ENCODE measurements at places on chromosomes 12 and 14.

DNA sequence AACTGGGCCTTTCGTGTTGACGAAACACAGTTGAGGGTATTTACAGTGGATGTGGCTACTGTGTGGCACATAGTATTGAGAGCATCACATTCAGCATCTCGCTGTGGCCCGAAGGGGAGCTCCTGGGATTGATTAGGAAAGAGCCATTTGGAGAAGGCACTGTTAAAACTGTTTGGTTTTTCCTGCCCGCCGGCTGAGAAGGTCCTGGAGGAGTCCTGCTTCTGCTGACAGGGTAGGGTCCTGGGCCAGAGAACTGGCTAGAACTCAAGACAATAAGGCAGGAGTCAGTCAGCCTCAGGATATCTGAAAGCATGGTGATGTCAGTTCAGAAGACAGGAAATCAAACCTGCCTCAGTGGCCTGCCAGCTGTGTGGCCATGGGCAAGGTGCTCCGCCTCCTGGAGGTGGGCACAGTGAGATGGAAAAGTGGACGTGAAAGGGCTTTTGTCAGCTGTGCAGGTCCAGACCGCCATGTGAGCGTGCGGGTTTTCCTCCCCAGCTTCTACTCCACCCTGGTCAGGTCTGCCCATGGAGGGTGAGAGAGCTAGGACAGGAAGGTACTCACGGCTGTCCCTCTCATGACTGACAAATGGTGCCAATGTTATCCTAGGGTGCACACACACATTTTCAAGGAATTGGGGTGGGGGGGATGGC, 92.3 kb downstream of the NTF3 start:
- no peak for DNase-seq

DNA sequence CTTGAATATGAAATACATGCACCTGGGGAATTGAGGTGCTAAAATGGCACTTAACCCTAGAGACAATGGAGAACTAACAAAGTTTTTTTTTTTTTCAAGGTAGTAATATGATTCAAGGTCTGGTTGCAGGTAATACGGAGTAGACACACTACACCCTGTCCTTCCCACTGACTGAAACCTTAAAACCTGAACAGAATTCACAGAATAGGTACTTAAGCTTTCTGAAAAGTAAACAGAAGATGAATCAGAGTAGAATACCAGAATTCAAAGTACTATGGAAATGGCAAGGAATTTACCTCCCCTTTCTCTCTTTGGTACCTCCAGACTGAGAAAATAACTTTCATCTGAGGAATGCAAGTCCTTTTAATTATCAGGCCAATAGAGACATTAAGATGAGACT, 87.2 kb downstream of the PAPLN start:
- no peak for DNase-seq

GRCh38 chr12:71664411-71665089, 449 bp downstream of the THAP2 start:
- no peak for DNase-seq

- DNase-seq: no peak
These were observed 30.1 kb upstream of the PWP1 start for GRCh38 chr12:107655281-107656065.

- no peak for DNase-seq
These were observed 24.4 kb downstream of the SLC38A1 start for GRCh38 chr12:46244273-46244915.

DNA sequence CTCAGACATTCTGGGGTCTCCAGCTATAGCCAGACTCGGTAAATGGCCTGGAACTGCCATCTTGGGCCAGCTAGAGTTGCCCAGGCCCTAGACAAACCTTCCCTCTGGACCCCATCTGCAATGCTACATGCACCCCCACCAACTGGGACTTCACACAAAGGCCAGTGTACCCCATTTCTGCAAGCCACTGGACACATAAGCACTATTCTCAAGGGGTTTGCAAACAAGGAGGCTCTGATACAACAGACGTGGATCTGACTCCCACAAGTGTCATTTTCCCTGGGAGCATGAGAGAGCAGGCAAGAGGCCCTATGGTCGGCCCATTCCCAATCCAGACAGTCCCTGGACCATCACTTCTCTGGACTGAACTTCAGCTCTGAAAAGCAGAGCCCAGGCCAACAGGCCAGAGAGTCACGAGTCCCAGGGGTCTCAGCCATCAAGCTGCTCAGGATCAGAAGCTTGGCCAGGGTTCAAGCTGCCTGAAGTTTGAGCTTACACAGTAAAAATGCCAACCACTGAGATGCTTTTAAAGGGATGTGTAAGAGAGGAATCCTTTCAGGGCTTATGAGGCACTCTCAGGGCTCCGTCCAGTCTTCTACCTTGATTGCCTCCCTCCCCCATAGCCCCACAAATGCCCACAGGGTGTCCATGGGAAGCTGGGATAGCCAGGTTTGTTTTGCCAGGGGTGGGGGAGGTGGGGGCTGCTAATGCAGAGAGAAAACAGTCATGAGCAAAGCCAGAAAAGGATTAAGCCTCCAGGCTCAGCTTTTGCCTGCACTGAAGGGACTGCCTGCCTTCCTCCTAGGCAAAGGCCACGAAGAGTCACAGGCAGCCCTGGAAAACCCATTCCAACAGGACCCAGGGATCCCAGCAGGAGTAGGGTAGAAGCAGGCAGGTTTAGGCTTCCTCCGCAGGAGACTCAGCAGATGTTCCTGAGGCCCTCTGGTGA, 31.7 kb upstream of the PNMA1 start:
- no peak for DNase-seq

DNA sequence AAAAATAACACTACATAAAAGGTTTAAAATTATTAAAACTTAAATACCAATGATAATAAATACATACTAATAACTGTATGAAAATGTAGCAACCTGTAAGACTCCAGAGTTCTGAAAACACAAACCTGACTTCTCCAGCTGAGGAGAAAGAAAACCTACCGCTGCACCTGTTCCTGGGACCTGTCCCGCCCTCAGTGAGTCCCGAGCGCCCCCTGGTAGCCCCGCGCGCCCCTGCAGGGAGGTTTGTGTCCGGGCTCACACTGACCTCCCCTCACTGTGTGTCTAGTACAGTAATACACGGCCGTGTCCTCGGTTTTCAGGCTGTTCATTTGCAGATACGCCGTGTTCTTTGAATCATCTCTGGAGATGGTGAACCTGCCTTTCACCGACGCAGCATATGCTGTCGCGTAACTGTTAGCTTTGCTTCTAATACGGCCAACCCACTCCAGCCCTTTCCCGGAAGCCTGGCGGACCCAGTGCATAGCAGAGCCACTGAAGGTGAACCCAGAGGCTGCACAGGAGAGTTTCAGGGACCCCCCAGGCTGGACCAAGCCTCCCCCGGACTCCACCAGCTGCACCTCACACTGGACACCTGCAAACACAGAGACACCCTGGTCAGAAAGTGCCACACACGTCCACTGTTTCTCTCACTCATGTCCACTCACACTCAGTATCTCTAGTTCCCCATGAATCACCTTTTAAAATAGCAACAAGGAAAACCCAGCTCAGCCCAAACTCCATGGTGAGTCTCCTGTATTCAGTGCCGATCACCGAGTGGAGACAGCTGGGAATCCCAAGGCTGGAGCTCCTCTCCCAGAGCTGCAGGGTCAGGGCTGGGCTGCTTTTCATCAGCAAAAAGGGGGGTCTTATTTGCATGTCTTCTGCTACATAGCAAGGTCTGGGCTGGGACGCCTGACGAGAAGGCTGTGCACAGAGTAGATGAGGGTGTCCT, 1276.3 kb downstream of the TMEM121 start:
- no peak for DNase-seq

GRCh38 chr14:34665785-34666435, 36.0 kb upstream of the SNX6 start:
- no peak for DNase-seq

DNA sequence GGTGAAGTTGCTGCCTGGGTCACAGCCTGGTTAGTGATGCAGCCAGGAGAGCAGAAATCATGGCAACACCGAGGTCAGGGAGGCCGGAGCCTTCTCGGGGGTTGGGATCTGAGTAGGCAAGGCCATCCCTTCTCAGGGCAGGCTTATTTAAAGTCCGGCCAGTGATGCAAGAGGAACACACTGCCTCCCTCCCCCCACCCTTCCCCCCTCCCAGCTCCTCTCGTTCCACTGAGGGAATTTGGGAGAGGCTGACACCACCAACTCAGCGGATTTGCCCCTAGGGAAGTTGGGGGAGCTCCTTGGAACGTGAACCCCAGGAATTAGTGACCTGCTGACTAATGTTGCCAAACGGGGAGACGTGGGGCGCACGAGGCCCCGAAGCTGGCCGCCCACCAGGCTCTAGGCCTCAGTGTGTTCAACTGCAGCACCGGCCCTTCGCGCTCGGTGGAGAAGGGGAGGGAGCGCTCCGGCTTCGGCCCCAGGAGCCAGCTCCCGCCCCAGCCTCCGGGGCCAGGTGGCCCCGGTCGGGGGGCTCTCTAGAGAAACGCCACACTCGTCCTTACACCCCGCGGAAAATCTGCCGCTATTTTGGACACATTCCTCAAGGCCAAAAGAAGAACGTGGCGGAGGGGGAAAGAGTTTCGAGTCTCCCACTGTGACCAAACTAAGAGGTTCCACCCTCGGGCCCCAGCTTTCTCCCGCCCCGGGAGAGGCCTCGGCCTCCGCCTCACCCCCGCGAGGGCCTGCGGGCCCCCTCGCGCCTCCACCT, 1.6 kb downstream of the CTDSP2 start:
- DNase-seq: no peak

GRCh38 chr14:35365130-35366055, 39.2 kb downstream of the NFKBIA start:
- DNase-seq: no peak

- DNase-seq: no peak
These were observed 198.6 kb downstream of the FLRT2 start for GRCh38 chr14:85728476-85729065.

Data from cerebellar nuclear complex (tissue), 1 donor.